ENCODE measurements at places on chromosomes 12 and 14.

- peak; percentile 76 for DNase-seq
Measured at GRCh38 chr14:102774391-102775153, 2.7 kb upstream of the TRAF3 start.

DNA sequence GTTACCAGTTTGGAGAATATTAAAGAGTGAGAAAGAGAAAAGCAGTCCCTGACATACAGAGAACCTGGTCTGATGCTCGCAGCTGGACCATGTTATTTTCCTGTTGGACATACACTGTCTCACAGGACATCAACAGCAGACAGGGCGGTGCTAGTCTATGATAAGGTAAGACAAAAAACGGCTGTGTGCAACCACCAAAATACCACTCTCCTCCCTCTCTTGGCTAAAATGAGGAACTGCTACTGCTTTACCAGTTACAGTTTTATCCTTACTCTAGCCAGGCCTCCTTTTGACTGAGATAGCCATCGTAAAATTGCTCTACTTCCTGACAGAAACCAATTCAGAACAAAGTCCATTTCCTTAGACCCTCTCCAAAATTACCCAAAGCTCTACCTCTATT is 47.0 kb upstream of the ERGIC2 start:
- DNase-seq: peak; percentile 95

DNA sequence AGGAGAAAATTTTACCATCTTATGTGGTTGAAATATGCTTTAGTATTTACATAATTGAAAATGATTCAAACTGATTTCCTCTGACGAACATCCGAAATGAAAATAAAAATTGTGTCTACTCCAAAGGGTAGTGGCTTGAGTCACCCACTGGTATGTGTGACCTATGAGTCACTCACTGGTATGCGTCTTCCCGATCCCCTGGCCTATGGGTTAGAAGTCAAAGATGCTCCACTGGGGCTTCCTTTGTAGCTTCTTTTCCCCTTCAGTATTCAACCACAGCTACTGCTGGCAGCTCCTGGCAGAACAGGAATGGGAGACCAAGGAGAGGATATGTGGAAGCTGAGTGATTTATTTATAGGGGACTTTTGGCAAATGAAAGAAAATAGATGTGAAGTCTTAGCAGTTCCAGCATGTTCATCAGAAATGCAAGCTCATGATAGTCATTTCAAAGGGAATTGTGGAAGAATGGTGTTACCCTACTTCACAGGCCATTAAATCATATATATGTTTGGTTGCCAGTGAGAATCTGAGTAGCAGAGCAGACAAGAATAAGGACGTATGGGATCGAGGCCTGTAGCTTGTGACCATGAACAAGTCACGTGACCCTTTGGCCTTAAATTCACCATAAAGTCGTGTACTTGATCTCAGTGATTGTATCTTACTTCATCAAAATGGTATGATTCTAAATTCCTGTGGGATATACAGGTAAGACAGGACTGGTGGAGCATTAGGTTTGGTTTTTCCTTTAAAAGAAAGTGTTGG is 108.3 kb downstream of the CRADD start:
- DNase-seq: peak; percentile 20

DNA sequence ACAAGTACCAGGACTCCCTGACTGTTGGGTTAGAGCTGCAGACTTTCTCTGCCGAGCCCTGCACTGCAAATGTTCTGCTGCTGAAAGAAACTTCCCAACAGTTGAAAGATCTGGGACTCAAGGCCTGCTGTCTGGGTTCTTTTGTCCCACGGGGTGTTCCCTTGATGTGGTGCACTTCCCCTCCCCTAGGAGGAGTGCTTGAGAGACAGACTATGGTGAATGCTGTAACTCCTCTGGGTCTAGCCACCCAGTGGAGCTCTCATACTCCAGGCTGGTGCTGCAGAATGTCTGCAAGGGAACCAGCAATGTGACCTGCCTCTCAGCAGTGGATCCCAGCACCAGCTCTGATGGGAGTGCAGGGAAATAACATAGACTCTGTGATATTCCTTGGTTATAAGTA is 129.2 kb upstream of the SLCO1B1 start:
- peak; percentile 4 for DNase-seq

DNA sequence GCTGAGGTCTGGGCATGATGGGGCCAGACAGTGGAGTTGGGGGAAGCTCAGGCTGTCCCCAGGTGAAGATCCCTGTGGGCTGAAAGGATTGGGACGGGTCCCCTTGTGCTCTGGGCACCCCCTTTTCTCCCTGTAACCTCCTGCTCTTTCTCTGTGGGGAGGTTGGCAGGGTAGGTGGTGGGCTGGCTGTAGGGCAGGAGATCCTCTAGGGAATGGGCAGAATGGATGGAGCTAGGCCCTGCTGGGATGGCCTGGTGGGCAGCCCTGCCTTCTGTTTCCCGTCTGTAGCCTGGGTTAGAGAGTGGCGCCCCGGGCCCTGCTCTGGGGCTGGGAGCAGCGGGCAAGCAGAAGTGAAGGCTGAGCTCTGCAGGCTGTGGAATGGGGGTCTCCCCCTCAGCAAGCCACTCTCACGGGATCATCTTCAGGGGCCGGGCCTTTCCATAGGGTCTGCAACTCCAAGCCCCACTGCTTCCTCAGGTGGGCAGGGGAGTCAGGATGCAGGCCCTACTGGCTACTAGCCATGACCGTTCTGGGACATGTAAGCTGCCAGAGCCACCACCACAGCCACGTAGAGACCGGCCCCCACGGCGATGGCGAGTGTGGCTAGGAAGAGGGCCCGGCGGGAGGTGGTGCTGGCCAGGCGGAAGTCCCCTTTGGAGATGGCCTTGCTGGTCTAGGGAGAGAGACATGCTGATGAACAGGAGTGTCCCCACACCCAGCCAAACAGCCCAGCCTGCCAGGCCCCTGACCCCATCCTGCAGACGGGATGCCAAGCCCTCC is 18.8 kb downstream of the SYNDIG1L start:
- DNase-seq: no peak

DNA sequence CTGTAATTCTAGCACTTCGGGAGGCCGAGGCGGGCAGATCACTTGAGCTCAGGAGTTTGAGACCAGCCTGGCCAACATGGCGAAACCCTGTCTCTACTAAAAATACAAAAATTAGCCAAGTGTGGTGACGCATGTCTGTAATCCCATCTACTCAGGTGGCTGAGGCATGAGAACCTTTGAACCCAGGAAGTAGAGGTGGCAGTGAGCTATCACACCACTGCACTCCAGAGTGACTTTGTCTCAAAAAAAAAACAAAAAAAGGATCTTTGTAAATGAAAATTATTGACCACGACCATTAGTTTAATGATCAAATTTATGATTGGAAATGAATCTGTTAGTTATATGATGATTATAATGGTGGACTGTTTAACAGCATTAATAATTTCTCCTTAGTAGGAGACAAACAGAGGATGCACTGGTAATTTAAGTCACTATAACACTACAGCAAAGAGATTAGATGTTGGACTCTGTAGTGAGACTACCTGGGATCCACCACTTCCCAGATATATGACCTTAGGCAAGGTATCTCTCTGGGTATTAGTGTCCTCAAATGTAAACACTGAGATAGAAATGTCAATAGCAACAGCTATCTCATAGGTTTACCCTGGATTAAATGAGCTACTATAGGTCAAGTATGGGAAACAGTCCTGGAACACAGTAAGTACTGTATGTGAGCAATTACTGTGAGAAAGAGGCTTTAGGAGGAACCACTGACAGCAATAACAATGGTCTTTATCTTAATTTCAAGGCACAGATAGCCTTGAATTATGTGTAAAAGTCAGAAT is 214.7 kb downstream of the NOVA1 start:
- DNase-seq: no peak

- no peak for DNase-seq
Measured at GRCh38 chr12:28425526-28425925, 235.3 kb downstream of the CCDC91 start.

GRCh38 chr12:92085040-92085735 is 60.5 kb downstream of the BTG1 start:
- no peak for DNase-seq

Measured in NB4 (cell line).